Ureter (tissue), 1 donor: ENCODE measurements at places on chromosomes 5 and 9. TPM values are rescaled to one million over a fixed set of nuclear protein-coding genes. Genes with fewer than 3 reads are reported as not detected.

The TMEM252 gene
- total RNA-seq = not detected

DNA sequence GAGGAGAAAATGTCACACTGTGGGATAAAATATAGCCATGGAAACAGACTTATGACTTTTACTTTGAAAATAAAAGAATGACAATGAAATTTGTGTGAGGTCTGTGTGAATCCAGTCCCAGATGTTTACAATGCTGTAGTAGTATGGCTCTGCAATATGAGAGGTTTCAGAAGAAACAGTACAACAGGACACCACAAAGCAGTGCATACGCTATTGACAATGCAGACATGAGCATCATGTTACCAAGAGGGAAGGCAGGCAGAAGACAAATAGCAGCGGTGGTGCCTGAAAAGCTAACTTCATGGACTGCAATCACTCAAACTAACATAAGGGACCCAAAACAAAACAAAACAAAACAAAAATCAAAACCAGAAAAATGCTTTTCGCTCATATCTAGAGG, 1.8 kb downstream of the FGF10 start:
- DNase-seq = no peak

- no peak for DNase-seq
These were observed 15.8 kb upstream of the FCHO2 start for GRCh38 chr5:72940082-72940481.

- DNase-seq = no peak
These were observed 75.0 kb downstream of the HMHB1 start for GRCh38 chr5:143886651-143887638.

DNA sequence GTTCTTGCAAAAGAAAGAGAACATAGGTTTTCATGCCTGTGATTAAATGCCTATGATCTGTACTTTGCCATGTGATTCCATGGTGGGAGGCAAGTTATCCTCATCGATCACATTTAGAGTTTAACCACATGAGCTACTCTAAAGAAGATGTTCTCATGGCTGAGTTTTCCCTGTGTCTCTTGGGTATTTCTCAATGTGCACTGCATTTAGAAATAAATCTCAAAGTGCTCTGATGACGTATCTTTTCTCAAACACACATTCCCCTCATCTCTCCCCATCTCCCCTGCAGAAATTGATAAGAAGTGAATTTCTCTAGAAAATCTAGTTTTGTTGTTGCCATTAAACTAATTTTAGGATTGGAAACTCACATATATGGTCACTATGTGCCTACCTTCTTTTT, 282.2 kb downstream of the SEMA5A start:
- DNase-seq = no peak

DNA sequence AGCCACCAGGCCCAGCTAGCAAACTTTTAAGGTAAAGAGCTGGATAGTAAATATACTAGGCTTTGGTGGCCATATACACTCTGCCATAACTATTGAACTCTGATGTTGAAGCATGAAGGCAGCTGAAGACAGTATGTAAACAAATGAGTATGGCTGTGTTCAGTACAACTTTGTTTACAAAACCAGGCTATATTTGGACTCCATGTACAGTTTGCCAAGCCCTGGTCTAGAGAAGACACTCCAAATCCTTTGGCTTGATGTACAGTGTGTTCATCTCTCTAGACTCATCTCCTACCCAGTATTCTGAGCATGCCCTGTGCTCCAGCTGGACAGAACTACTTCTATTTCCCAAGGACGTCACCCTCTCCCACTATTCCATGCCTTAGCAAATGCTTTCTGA, 54.3 kb upstream of the MEGF10 start:
- DNase-seq = no peak

- DNase-seq = no peak
These were observed 941 bp downstream of the EXD3 start for GRCh38 chr9:137421838-137422603.

- no peak for DNase-seq
These were observed 80.0 kb downstream of the OTULIN start for GRCh38 chr5:14744296-14745187.

DNA sequence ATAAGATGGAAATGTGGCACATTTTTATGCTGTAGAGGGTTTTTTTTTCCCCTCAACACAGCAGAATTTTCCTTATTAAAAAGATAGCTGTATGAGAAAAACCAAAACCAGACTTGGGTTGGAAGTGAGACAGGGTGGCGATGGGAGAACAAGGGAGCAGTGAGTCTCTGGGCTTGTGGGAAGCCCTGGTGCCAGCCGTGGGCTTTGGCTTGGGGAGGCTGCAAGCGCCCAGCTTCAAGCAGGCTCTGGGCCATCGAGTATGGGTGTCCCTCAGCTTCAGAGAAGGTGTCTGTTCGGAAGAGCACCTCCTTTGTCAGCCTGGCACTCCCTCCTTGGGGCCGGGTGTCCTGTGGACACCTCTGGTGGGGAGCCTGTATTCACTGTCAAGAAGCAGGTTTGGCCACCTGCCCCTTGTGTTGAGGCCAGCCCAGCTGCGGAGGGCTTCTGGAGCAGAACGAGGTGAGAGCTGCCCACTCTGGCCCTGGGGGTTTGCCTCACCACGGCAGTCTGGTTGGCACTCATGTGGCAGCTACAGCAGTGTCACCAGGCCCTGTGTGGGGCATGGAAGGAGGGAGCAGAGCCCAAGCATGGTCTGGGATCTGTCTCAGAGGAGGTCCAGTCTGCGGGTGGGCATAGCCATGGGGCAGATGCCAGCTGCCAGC, 37.6 kb upstream of the ANGPTL2 start:
- DNase-seq = peak; percentile 40

- DNase-seq = peak; percentile 78
These were observed 29.3 kb downstream of the PCDH1 start for GRCh38 chr5:141848744-141849414.

DNA sequence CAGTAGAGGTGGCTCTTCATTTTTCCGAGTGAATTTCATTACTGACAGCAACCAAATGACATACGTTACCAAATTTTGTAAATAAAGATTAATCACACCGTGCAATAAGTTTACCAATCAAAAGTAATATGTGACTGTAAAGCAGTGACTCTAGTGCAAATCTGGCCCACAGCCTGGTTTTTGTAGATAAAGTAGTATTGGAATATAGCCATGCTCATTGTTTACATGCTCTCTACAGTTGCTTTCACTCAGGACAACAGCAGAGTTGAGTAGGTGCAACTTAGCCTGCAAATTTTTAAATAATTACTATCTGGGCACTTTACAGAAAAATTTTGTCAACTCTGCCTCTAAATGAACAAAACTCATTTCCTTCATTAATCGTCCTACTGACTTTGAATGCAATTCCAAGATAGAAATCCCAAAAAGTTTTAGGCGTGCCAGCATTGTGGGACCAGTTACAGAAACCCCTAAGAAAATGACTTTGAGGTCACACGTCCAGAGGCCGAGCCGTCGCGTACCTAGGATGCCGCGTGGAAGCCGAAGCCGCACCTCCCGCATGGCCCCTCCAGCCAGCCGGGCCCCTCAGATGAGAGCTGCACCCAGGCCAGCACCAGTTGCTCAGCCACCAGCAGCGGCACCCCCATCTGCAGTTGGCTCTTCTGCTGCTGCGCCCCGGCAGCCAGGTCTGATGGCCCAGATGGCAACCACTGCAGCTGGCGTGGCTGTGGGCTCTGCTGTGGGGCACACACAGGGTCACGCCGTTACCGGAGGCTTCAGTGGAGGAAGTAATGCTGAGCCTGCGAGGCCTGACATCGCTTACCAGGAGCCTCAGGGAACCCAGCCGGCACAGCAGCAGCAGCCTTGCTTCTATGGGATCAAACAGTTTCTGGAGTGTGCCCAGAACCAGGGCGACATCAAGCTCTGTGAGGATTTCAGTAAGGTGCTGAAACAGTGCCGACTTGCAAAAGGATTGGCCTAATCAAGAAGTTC, 180.7 kb upstream of the TLE4 start:
- no peak for DNase-seq

GRCh38 chr9:130214776-130215340, 42.7 kb downstream of the NCS1 start:
- no peak for DNase-seq

The GNAQ gene
- 85.8 TPM for total RNA-seq

DNA sequence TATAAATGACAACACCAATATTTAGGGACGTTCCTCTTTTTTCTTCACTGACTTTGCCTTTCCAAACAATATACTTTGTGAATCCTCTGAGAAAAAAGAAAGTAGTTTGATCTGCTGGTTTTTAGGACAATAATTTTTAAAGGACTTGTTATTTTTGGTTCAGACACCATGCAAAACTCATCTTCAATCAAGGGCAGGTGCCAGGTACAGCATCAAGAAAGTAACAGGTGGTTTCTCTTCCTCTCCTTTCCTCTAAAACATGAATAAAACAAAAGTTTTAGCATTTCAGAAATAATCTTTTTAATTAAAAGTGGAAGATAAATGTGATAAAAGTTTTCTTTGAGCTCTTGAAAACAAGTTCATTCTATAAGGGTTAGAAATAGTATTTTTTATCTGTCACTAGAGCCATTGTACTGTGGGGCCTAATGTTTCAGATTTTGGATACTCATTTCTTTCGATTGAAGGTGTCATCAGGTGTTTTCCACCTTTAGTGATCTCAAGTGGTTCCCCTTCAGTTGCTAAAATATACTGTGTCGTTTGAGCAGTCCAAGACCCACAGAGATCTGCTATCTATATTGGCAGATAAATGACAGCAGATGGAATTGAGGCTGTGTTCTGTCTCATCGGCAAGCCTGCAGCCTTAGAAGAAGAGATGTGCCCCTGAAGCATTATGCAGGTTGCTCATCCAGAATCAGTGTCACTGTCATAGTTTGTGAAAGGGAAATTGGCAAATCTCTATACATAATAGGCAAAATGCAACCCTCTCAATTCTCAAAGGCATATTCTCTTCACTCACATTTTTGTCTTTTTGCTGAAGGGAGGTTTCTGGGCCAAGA, 499.7 kb downstream of the PDE4D start:
- DNase-seq = no peak
